ENCODE measurements at places on chromosomes 6 and 20.

GRCh38 chr6:154039231-154039842 lies at the start of gene OPRM1:
Gene OPRM1, plus strand, starts transcription at chr6:154039240. Its CDS starts 305 bp downstream, at chr6:154039545.
- DNase-seq, result peak; percentile 29

- DNase-seq, result no peak
Observed at GRCh38 chr6:23441808-23442461, 684.1 kb upstream of the NRSN1 start.

DNA sequence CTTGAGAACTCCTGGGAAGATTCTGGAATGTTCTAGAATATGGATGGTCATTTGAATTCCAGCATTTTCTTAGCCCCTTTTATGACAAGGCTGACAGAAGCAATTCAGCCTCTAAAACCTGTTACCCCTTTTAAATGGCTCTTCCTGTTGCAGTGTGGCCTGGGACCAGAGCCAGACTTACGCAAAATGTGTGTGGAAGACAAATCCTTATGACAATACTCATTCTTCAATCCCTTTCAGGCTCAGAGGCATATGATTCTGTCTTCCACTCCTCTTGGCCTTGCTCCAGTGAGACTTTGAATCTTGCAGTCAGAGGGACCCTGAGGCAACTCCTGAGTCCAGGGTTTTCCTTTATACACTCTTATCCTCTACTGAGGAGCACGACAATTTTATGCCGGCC lies 287.0 kb downstream of the CLIC5 start:
- peak; percentile 65 for DNase-seq

- DNase-seq, result no peak
Observed at GRCh38 chr6:47149554-47149953, 107.4 kb upstream of the ADGRF1 start.

GRCh38 chr6:2140438-2141128 lies 104.8 kb downstream of the GMDS start:
- no peak for DNase-seq

- no peak for DNase-seq
Observed at GRCh38 chr6:11366934-11367637, 134.6 kb upstream of the NEDD9 start.

DNA sequence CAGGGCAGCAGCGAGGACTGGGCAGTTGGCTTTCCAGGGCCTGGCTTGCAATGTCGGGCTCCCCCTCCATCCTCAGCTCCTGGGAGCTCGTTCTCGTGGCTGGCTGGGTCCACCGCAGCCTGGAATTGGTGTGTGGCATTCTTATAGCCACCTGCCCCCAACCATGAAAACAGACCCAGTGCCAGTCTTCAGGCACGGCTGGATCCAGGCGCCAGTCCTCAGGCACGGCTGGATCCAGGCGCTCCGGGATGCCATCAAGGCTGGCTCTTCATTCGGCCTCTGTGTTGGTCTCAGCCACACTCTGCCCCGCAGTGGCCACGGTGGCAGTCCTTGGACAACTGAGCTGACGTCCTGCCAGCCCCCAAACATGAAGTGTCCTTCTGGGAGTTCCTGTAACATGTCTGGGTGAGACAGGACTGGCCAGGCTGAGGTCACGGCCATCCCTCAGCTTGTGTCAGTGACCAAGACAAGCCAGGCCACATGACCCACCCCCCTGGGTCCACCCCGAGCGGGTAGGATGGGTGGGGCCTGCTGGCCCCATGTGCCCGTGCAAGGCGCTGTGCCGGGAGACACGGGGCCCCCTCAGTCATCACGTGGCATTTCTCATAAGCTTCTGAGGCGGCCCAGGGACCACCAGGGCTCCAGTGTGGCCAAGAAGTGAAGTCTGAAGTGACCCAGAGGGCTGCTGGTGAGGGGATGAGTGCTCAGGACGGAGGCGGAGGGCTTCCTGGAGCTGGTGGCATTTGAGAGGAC lies 99.0 kb downstream of the TAF4 start:
- DNase-seq, result no peak

GRCh38 chr6:42306439-42307140 lies 88.9 kb upstream of the MRPS10 start:
- DNase-seq, result no peak

DNA sequence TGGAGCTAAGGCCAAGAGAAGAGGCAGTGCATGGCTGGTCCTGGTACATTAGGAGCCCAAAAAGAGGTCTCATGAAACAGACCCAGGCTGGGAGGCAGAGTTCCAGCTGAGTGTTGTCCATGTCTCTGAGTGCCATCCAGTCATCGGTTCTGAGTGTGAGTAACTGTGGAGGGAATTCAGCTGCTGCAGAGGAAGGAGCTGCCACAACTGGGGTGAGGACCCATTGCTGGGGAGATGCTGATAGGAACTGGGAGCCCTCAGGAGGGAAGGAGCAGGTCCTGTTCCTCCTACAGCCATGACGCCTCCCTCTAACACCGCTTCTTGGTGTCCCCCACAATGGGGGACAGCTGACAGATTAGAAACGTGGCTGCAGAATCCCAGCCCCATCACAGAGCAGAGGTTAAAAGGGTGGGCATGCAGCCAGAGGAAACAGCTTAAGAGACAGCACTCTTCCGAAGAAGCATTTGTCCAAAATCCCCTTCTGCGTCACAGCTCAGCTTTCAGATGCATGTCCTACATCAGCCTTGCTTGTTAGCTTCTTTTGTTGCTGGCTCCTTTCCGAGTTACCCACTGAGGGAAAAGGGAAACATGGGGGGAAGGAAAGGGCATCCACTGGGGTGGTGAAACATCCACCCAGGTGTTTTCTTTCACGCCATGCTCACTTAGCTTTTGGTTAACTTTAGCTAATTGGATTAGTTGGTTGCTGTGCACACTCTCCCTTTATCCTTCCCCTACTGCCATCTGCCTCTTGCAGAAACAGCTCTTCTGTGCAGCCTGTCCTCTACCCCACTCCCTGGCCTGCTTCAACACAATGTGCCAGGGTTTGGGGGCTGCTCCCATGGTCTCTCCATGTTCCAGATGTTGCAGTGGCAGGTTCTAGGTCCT lies 239.2 kb downstream of the SYNDIG1 start:
- DNase-seq, result peak; percentile 53

Data from choroid plexus epithelial cell (primary cell).